CD4-positive, alpha-beta T cell treated with Interleukin-17A for 4 hours (primary cell): ENCODE measurements at places on chromosomes 13 and 19.

GRCh38 chr13:106176117-106176516, 359.3 kb downstream of the EFNB2 start:
- no peak for DNase-seq

- no peak for DNase-seq
Measured at GRCh38 chr19:16588824-16589577, 16.8 kb upstream of the SLC35E1 start.

DNA sequence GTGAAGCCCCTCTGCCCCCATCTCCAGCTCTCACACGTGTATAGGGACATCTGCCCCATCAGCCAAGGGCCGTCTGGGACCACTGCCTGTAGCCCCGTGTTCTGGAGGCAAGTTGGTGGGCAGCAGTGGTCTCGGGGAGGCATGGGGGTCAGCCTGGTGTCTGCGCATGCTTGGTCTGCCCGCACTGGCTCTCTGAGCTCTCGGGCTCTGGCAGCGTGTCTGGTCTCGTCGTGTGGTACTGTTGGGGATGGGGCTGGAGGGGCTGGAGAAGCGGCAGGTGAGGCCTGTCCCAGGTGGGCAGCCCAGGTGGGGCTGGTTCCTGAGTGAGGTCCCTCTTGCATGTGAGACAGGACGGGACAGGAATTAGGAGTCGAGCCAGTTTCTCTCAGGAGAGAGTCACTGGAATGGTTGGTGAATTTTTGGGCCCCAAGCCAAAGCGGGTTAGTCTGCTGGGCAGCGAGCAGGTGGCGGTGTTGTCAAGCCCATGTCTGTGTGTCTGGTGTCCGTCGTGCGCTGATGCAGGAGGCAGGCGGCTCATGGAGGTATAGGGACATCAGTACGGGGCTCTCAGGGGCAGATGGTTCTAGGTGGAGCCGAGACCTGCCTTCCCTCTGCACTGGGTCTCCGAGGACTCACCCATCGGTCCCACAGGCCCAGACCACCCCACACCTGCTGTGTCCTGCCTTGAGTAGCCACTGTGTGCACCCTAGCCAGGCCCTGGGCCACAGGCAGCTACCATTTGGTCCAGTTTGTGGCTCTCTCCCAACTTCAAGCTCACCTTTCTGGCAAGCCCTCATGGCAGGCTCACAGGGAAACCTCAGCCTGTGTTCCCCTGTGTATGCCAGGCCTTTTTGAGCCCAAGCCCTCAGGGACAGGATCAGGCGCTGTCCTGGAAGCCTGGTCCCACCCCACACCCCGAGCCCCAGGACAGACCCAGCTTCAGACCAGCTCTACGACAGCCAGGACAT, 18.2 kb downstream of the COMP start:
- DNase-seq, result no peak

GRCh38 chr13:110734561-110734960, 21.1 kb downstream of the ING1 start:
- DNase-seq, result no peak

- no peak for DNase-seq
Measured at GRCh38 chr19:4144666-4145249, 8.7 kb upstream of the CREB3L3 start.
